Pancreas (tissue), 10 donors: ENCODE measurements at places on chromosomes 3 and 15. TPM values are rescaled to one million over a fixed set of nuclear protein-coding genes. Genes with fewer than 3 reads are reported as not detected.

DNA sequence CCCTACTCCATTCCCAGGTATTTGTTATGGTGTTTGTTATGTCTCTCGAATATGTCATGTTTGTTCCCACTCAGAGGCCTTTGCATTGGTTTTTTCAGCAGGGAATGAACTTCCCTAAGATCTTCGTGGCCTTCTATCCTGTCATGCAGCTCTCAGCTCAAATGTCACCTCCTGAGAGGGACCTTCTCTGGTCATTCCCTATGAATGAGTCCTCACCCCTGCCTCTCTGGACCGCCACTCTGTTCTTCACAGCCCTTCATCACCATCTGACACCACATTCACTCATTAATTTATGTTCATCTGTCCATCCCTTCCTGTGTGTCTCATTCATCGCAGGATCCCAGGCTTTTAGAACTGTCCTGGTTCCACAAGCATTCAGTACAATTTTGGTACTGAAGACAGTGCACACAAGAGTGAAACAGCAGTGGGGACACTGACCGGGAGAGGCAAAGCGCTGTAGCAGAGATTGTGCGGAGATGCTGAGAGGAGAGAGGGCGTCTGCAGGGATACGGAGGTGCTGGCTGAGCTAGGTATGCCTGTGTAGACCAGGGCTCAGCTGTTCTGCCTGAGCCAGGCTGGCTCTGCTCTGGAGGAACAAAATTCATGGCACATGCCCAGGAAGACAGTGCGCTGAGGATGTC, 132.3 kb downstream of the CHCHD6 start:
- no peak for DNase-seq
- H3K36me3 ChIP-seq = no peaks in the 10 kb centered on the region
- no peaks in the 10 kb centered on the region for H3K4me1 ChIP-seq
- no peak overlapping the region for H3K4me3 ChIP-seq

GRCh38 chr15:99993262-99993661, 260.0 kb upstream of the LYSMD4 start:
- no peak for DNase-seq
- H3K4me3 ChIP-seq = no peak overlapping the region
- H3K4me1 ChIP-seq = no peaks in the 10 kb centered on the region
- H3K36me3 ChIP-seq = peaks cover 5% of the 10 kb centered on the region

The KBTBD12 gene
- polyA plus RNA-seq = 3.7 TPM

DNA sequence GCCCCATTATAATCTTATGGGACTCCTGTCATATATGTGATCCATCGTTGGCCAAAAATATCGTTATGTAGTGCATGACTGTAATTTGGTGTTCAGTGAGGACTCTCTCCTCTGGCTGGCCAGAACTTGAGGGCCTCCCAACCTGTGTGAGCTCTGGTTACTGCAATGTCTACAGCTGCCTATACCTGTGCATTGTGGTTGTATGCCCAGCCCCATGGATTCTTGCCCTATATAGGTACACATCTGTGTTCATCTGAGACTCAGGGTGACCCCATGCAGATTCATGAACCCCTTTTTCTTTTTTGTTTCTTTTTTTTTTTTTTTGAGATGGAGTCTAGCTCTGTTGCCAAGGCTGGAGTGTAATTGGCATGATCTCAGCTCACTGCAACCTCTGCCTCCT, 32.6 kb upstream of the KLF13 start:
- H3K4me1 ChIP-seq = peaks cover 16% of the 10 kb centered on the region
- no peak overlapping the region for H3K4me3 ChIP-seq
- no peaks in the 10 kb centered on the region for H3K36me3 ChIP-seq
- no peak overlapping the region for H3K27ac ChIP-seq

DNA sequence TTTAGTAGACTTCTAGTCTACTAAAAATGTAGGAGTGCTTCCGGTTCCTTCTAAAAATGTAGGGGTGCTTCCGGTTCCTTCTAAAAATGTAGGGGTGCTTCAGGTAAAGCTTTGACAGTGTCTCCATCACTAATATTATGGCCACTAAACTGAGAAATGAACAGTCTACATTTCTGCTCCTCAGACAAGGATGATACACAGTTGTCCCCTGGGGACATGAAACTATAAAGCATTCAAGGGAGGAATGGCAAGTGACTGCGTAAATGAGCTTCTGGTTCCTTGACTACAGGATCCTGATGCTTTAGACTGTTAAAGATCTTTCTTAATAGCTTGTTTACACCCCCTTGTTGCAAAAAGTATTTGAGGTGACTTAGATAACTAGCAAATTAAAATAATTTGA, 53.9 kb upstream of the SLC9A9 start:
- no peak overlapping the region for H3K27ac ChIP-seq
- no peak overlapping the region for H3K4me3 ChIP-seq
- no peaks in the 10 kb centered on the region for H3K4me1 ChIP-seq
- no peaks in the 10 kb centered on the region for H3K36me3 ChIP-seq
- no peak for DNase-seq
- H3K27me3 ChIP-seq = no peaks in the 10 kb centered on the region
